T-helper 1 cell (primary cell): ENCODE measurements at places on chromosomes 7 and 10.
A peak's percentile ranks its signal among the peaks of the same experiment; 100 is the strongest.

GRCh38 chr7:757741-758163 is 30.7 kb upstream of the PRKAR1B start:
- DNase-seq = peak; percentile 63

GRCh38 chr10:2079603-2080078 is 342.3 kb upstream of the ADARB2 start:
- no peak for DNase-seq

- no peak for DNase-seq
Measured at GRCh38 chr7:2962865-2963264, 80.8 kb downstream of the CARD11 start.

DNA sequence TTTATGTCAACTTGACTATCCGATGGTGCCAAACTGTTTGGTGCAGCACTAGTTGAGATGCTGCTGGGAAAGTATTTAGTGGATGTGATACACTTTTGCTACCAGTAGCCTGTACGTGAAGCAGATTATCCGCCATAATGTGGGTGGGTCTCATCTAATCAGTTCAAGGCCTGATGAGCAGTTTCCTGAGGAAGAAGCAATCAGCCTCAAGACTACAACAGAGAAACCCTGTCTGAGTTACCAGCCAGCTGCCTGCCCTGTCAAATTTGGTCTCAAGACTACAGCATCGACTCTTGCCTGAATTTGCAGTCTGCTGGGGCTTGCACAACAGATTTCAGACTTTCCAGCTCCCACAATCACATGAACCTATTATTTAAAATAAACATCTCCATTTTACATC is 10.9 kb upstream of the RBP3 start:
- DNase-seq = no peak

GRCh38 chr7:144534196-144534595 is 130.7 kb upstream of the NOBOX start:
- DNase-seq = no peak

GRCh38 chr10:118213436-118213835 is 128.7 kb downstream of the FAM204A start:
- no peak for DNase-seq

GRCh38 chr10:31593124-31593523 is 274.1 kb downstream of the ZEB1 start:
- no peak for DNase-seq

DNA sequence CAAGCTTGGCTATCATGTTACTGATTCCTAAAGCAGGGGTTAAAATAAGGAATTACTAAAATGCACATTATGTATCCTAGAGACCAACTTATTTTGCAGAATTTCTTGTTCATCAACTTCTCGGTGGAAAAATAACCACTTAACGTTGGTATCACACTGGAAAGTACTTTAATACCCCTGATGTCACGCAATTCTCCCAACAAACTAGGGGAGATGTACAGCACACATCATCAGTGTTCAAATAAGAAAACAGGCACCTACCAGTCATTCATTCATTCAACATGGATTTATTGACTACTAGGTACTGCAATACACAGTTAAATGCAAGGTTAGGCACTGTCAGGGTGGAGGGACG is 648 bp downstream of the HUS1 start:
- DNase-seq = no peak

GRCh38 chr7:156174428-156174827 is 362.2 kb upstream of the SHH start:
- DNase-seq = no peak

DNA sequence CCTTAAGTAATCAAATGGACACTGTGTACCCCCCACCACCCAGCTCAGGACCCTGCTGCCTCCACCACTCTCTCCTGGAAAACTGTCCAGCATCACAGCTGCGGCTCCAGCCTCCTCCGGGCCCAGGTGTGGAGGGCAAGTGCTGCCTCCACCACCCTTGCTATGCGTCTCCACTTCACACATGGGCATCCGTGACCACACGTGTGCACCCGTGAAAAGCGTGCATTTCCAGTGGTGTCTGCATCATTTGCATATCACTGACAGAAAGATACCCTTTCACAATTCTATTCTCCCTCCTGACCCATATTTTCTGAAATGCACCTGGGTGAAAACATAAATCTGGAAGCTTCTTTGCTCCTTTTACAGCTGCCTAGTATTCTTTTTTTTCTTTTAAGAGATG is 89.7 kb upstream of the PDGFA start:
- no peak for DNase-seq

DNA sequence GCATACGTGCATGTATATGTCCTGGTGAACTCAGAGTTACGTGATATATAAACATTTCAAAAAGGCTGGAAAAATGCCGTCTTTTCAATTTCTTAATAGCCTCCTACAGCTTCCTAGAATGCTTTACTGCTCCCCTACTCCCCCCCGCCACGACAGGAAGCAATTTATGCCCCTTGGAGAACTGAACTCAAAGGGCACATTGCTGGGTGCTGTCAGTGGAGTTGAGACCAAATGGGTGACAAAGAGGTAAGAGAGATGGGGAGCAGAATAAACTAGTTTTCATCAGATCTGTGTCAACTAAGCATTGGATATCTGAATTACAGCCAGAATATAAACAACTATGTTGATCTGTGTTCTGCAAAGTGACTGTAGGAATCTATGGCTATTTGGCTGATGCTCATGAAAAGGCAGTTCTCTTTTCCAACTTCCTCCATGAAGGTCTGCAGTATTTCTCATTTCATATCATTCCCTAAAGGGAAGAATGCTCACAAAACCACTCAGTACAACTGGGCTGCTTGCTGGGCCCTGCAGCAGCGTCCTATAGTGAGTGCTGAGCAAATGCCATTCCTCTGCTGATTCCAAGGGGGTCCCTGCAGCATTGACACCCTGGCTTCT is 171.3 kb upstream of the HPS1 start:
- DNase-seq = no peak

GRCh38 chr7:5557920-5558401 is 134.3 kb upstream of the TNRC18 start:
- no peak for DNase-seq

DNA sequence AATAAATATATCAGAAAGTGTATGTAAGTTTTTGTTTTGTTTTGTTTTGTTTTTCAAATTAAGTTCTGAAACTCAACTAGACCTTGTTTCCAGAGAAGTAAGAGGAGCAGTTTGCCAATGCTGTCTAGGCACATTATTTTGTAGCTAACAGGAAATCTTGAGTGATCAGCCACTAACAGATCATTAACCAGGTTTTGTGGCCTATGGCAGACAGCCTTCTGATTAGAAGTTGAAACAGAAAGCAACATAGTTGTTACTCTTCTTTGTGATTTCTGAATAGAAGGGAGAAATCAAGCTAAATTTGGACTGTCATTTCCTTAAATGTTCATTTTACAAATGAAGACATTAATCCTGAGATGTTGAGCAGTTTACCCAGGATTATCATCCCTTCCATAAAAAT is 142.6 kb downstream of the PLXDC2 start:
- no peak for DNase-seq

DNA sequence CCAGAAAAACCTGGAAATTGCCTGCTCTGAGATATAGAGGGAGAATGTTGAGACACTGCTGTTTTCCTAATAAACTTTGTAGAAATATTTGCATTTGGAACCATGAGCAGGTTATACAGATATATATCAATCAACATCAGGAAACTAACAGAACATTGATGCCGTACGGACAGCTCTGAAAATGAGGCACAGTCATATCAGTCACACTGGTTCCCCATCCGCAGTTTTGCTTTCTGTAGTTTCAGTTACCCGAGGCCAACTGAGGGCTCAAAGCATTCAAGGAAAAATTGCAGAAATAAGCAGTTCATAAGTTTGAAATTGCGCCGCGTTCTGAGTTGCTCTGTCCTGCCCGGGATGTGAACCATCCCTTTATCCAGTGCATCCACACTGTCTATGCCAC is 137.9 kb downstream of the KLF6 start:
- no peak for DNase-seq

DNA sequence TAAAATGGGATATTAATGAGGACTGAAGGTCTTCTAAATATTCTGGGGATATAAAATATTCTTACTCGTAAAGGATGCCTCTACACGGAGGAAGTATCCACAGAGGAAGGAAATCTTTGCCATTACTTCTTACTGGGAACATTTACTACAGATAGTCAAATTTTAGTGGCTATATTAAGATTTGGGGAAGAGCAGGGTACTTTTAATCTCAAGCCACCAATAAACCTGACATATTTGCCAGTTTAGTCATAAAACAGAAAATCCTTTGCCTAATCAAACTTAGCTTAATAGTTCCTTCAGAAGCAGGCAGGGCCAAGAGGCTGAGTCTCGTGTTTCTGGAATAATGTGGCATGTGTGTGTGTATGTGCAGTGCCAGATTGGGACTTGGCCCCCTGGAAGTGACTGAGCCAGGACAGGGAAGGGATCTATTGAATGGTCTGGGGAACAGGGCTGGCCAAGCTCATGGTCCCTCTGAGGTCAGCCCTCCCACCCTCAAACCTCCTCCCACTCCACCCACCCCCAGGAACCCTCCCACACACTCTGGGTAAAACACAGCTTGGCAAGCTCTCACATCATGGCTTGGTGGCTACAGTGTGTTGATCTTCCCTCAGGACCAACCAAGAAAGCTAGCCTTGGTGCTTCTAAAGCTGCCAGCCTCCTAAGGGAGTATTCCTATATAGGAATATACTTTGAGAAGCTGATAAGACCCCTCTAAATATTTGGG is 1.6 kb upstream of the PIK3CG start:
- DNase-seq = no peak

- DNase-seq = no peak
Measured at GRCh38 chr7:116521046-116521664, 3.7 kb upstream of the CAV1 start.

GRCh38 chr7:122550545-122550944 is 148.4 kb downstream of the RNF133 start:
- no peak for DNase-seq

DNA sequence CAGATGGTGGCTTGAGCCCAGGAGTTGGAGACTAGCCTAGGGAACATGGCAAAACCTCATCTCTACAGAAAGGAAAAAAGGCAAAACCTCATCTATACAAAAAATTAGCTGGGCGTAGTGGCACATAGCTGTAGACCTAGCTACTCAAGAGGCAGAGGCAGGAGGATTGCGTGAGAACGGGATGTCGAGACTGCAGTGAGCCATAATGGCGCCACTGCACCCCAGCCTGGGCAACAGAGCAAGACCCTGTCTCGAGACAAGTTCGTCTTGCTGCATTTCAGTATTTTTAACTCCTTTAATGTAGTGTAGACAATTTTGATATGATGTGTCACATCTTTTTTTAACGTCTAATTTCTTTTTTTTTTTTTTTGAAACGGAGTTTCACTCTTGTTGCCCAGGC is 31.4 kb upstream of the KMT2C start:
- no peak for DNase-seq

GRCh38 chr10:25707572-25707971 is 226.5 kb upstream of the MYO3A start:
- no peak for DNase-seq

DNA sequence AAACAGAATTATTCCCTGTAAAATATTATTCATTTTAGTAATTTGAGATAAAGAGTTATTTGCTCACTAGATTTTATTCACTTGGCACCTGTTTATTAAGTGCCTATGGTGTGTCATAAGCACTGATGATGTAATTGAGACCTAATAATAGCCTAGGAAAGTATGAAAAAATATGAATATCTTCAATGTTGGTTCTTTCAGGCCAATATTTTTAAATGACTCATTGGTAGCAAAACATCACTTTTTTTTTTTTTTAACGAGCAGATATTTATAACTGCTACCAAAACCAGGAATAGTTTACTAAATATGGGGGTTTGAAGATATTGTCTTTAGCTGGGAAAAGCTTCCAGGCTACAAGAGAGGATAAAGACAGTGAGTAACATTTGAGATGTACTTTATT is 228.0 kb downstream of the PRKG1 start:
- DNase-seq = no peak

DNA sequence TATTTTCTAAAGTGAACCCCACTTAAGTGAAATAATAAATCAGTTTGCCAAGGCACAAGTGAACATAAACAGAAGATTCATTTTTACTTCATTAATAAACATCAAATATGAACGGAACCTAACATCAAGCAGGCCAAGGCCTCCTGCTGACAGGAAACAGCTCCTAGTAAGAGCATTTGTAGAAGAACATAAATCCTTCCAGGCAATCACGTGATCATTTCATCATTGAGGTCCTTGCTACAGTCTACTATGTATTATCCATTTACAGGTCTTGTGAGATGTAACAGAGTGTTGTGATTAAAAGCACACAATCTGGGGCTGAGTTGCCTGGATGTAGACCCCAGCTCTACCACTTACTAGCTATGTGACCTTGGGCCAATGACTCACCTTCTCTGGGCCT is 70.6 kb downstream of the CALD1 start:
- no peak for DNase-seq

GRCh38 chr7:75711656-75712514 is 26.9 kb downstream of the HIP1 start:
- no peak for DNase-seq

DNA sequence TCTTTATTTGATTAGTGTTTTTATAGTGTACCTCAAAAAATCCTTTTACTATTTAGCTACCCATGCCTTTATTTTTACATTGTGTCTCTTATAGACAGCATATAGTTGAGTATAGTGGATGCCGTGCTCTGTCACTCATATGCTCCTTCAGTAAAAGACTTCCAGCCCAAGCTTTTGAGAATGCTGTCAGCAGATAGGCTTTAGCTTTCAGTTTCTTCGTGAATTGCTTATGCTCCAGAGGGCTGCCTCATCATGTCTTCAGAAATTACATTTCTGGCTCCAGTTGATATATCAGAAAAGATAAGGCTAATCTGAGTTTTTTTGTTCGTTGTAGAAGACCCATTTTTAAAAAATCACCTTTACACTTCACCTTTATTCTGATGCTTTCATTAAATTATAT is 332.0 kb downstream of the NXPH1 start:
- no peak for DNase-seq

GRCh38 chr10:32131388-32131787 is 75.2 kb upstream of the KIF5B start:
- no peak for DNase-seq

DNA sequence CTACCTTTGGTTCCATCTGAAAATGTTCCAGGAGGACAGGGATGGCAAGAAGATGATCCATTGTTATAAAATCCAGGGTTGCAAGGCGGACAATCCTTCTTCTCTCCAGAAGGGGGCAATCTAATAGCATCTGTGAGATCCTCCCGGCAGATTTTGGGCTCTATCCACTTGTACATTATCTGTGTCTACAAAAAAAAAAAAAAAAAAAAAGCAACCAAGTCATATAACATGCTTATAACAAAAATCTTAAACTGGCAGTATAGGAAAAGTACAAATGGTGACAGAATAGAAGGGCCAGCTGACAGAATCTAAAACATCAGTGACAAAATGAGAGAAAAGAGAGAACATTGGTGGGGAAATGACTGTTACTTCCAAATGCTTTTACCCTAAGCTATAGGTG is 132.7 kb downstream of the ELAPOR2 start:
- DNase-seq = no peak

DNA sequence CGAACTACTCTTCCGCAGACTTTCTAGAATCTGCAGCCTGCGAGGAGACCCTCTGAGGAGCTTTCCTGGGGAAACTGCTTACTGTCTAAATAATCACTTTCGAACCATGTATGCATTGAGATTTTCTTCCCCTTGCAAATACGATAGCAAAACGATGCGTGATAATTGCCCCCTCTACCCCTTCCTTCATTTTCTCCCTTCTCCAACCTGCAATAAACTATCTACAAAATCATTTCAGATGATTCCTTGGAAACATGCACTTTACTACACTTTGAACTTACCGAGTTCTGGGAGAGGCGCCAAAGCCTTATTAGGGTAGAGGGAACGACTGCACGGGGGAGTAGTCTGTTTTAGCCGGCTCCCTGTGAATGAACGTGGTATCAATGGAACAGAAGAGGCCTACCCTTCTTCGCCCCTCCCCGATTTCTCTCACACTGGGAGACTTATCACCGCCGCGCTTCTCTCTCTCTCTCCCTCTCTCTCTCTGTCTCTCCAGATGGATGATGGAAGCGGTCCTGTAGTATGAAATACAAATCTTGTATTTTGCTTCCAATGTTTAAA is at the start of gene FGFBP3:
FGFBP3 (minus strand) TSS at position 370 of the 561 bp plus-strand sequence. CDS start 517 bp downstream, outside the sequence.
- DNase-seq = no peak
